Mesothelial cell of epicardium (in vitro differentiated cells): ENCODE measurements at places on chromosomes 11 and 22.

DNA sequence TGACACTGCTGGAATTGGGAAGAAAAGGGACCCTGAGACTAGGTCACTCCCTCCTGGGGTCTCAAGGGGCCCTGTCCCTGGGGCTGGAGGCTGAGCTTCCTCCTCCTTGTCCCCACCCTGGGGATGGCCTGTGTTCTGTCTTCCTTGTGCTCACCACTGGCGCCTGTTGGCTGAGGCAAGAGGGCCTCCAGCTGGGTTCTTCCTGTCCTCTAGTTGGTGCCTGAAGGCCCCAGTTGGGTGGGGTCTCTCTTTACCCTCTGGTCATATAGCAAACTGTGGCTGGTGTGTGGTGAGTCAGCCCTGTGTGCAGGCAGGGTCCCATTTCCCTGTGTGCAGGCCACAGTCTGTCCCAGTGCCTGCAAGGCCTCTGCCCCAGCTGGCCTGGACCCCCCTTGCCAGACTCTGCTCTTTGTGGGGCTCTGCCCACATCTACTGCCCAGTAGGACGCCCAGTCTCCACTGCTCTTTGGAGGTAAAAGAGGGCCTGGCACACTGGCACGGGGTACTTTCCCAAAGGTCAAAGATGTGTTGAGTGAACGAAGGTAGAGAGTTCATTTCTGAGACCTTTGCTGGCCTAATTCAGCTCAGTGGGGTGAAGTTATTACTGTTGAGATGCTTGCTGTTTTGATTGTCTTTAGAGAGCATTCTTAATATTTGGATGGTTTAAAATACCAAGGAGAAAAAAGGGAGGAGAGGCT, 55.1 kb upstream of the CLDN5 start:
- DNase-seq: no peak

- DNase-seq: no peak
Observed at GRCh38 chr11:79082907-79083306, 357.9 kb downstream of the TENM4 start.

DNA sequence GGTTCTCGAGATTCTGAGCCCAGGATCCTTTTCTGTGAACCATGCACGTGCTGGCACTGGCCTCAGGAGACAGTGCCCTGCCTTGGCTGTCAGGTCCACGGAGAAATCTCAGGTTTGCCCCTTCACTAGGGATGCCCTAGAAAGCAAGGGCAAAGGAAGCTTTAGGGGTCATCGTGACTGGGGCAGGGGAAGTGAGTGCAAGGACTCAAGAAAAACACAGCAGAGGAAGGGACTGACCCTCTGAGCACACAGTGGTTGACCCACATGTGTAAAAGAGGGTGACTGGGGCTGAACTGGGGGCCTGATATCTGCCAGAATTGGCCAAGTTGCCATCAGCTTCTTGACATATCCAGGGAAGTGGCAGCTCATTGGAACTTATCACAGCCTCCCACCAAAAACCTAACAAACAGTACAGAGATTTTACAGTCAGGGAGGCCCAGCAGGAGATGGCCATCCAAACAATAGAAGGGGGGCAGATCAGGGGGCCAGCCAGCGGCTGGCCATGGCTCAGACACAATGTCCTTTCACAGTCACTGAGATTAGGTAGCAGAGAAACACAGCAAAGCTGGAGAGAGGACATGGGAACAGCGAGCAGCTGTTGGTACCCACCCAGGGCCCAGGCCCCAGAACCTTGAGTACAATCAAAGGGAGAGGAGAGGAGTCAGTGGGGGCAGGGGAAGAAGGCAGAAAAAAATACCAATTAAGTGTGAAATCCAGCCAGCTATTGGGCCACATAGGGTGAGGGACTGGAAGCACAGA, 4.4 kb downstream of the TMEM121B start:
- no peak for DNase-seq

DNA sequence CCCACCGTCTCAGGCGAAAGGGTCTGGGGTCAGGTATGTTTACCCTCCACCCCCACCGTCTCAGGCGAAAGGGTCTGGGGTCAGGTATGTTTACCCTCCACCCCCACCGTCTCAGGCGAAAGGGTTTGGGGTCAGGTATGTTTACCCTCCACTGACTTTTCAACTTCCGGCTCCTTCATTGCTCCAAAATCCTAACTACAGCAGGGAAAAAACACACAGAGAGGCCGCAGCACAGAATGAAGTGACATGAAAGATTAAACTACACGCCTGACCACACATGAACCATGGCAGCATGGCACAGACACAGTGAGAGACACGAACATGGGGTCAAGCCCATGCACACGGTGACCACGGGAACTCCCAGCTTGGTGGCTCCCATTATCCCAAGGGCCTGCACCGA, 634.9 kb upstream of the B3GAT1 start:
- no peak for DNase-seq

- DNase-seq: no peak
Observed at GRCh38 chr22:44215287-44215686, 34.6 kb downstream of the PARVG start.

GRCh38 chr11:114449845-114450244, 10.6 kb downstream of the REXO2 start:
- DNase-seq: no peak

GRCh38 chr11:131850507-131850906, 480.1 kb downstream of the NTM start:
- DNase-seq: no peak

- DNase-seq: no peak
Observed at GRCh38 chr11:44333271-44334218, 23.6 kb upstream of the ALX4 start.

DNA sequence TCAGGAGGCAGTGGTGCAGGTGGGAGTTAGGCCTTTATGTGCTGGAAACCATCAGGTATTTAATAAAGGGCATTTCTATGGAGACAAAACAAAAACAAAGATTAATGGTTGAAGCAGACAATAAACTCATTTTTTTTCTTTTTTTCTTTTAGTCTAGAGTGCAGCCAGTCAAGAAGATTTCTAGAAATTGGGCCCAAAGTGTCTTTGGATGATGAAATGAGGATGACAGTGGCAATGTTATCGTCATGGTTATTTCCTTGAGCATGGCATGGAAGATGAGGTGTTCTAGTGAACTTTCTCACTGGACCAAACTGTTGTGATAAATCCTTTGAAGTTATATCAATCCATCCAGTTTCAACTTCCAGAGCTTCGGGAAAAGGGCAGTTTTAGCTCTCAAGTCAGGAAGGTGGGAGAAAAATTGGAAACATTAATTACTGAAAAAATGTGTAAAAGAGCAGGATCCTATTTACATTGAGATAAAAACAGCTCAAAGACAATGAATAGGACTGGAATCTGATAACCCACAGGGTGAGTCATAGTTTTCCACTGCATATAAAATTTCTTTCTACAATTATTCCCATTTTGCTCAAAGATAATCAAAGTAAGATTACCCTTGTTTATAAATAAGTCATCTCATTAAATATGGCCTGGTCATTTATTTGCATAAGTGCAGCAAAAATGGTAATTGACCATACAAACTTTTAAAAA, 33.0 kb downstream of the PRR5L start:
- DNase-seq: no peak

DNA sequence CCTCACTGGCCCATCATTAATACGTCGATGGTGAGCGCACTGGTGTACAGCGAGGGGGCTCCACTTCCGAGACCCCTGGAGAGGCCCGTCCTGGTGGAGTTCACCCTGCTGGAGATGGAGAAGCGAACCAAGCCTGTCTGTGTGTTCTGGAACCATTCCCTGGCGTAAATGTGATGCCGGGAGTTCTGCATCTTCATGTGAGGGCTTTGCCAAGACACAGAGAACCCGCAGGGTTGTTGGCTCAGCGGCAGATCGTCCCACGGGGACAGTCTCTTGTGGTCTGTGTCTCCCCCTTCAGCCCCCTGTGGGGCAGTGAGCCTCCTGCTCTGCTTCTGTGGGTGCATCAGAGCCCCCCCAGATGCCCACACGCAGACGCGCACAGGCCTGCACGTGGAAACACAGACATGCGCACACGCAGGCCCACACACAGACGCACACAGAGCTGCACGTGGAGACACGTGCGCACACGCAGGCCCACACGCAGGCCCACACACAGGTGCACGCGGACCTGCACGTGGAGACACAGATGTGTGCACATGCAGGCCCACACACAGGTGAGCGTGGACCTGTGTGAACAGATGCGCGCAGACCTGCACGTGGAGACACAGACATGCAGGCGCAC, 55.8 kb upstream of the PRODH start:
- no peak for DNase-seq

GRCh38 chr11:34224434-34224966, 119.1 kb downstream of the NAT10 start:
- DNase-seq: no peak

- peak; percentile 82 for DNase-seq
Observed at GRCh38 chr11:113289431-113290187, 24.8 kb upstream of the TTC12 start.

- DNase-seq: no peak
Observed at GRCh38 chr11:66316849-66317251, at the start of gene CD248. Gene CD248, minus strand, starts transcription at chr11:66317044. Its CDS starts 17 bp downstream, at chr11:66317027.
